Cardiac ventricle fibroblast (primary cell): ENCODE measurements at places on chromosomes 6 and 20. TPM values are rescaled to one million over a fixed set of nuclear protein-coding genes. Genes with fewer than 3 reads are reported as not detected.

The CRISP2 gene
- total RNA-seq = not detected in 2 replicates

The ANKRD66 gene
- not detected in 2 replicates for total RNA-seq

The MYB gene
- not detected in 2 replicates for total RNA-seq

The BEND6 gene
- total RNA-seq = 9.9 and 11.2 TPM in 2 replicates

The CBLN4 gene
- not detected in 2 replicates for total RNA-seq

The PXDC1 gene
- total RNA-seq = 61.0 and 67.8 TPM in 2 replicates

The OR11A1 gene
- total RNA-seq = not detected in 2 replicates

The PPP1R14C gene
- total RNA-seq = 1.2 TPM in 1 of 2 replicates, not detected in the other

The GJA10 gene
- not detected in 2 replicates for total RNA-seq

The TRIM38 gene
- 17.2 TPM in 2 replicates for total RNA-seq

The FYN gene
- total RNA-seq = 73.2 and 74.5 TPM in 2 replicates

The UNC93A gene
- not detected in 2 replicates for total RNA-seq

The DEFB132 gene
- total RNA-seq = not detected in 2 replicates

The LPA gene
- total RNA-seq = not detected in 2 replicates

The IL17A gene
- total RNA-seq = not detected in 2 replicates

The PLA2G7 gene
- not detected in 2 replicates for total RNA-seq

The RNF182 gene
- total RNA-seq = 0.05 and 0.12 TPM in 2 replicates

The FERMT1 gene
- total RNA-seq = 1.6 and 4.9 TPM in 2 replicates

The ARHGAP18 gene
- 15.4 and 17.9 TPM in 2 replicates for total RNA-seq

The PRKN gene
- 3.4 and 8.4 TPM in 2 replicates for total RNA-seq

The DCDC2 gene
- total RNA-seq = not detected in 2 replicates

The ANKS1A gene
- total RNA-seq = 6.9 and 8.0 TPM in 2 replicates

The LY6G6C gene
- total RNA-seq = not detected in 2 replicates

The PROKR2 gene
- total RNA-seq = not detected in 2 replicates

The TBXT gene
- not detected in 2 replicates for total RNA-seq

The OR12D1 gene
- total RNA-seq = not detected in 2 replicates

The CD93 gene
- 16.2 and 16.9 TPM in 2 replicates for total RNA-seq

The NKAIN2 gene
- total RNA-seq = not detected in 2 replicates

The TNF gene
- total RNA-seq = not detected in 2 replicates

The FRS3 gene
- 0.94 and 1.0 TPM in 2 replicates for total RNA-seq

The CCDC170 gene
- total RNA-seq = 0.15 and 0.31 TPM in 2 replicates

The TLDC2 gene
- not detected in 2 replicates for total RNA-seq
